ENCODE measurements at places on chromosomes 5 and 9. TPM values are rescaled to one million over a fixed set of nuclear protein-coding genes. Genes with fewer than 3 reads are reported as not detected.
A peak's percentile ranks its signal among the peaks of the same experiment; 100 is the strongest.

- no peak for DNase-seq
Measured at GRCh38 chr9:31078175-31078574, 1306.3 kb upstream of the ACO1 start.

DNA sequence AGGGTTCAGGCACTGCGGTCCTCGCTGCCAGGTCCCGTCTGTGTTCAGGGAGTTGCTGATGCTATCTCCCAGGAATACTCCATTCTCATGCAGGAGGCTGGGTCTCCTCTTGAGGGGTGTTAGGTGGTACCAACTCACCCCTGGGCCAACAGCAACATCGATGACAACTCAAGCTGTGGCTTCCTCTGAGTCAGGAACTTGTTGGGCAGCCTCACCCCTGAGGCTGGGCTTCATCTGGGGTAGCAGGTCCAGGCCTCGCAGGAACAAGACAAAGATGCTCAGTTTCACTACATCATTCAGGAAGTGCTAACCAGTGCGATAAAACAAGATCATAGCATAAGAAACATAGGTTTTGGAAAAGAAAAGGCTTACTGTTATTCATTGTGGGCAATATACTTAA is 125.9 kb downstream of the SYK start:
- DNase-seq: no peak

GRCh38 chr9:21965401-21965951 is 28.7 kb downstream of the CDKN2A start:
- DNase-seq: peak; percentile 61

ACTBL2 gene
- not detected for polyA plus RNA-seq

COX7C gene
- polyA plus RNA-seq: 628 TPM

Data from adrenal gland (tissue), 19 donors.